ENCODE measurements at places on chromosomes 4 and X.

DNA sequence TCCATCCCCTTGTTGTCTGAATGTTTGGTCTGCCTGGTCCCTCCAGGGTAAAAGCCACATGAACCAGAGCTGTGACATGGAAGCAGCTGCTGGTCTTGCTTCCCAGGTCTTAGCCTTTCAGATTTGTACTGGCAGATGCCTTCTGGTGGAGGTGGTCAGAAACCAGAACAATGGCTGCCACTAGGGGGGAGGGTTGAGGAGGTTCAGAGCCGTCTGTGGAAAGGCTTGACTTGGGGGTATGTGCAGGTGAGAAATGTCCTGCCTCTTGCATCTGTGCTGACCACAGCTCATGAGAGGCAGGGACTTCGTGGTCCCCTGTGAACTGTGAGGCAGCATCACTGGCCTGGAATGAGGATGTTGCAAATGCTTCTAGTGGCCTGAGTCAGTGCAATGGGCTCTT lies 144.2 kb upstream of the WDR1 start:
- DNase-seq, result no peak

GRCh38 chr4:95426455-95426854 lies 122.3 kb downstream of the UNC5C start:
- no peak for DNase-seq

- no peak for DNase-seq
These were observed 38.6 kb upstream of the MSMO1 start for GRCh38 chr4:165288639-165289422.

DNA sequence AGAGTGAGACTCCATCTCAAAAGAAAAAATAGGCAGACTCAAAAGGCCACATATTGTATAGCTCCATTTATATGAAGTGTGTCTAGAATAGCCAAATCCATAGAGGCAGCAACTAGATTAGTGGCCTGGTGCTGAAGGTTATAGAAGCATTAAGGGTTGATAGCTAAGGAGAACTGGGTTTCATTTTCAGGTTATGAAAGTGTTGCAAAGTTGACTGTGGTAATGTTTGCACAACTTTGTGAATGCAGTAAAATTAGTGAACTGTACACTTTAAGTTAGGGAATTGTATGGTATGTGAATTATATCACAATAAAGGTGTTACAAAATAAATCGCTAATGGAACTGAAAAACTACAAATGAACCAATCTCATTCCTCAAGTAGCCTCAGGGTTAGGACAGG lies 28.3 kb downstream of the TXLNG start:
- DNase-seq, result no peak

DNA sequence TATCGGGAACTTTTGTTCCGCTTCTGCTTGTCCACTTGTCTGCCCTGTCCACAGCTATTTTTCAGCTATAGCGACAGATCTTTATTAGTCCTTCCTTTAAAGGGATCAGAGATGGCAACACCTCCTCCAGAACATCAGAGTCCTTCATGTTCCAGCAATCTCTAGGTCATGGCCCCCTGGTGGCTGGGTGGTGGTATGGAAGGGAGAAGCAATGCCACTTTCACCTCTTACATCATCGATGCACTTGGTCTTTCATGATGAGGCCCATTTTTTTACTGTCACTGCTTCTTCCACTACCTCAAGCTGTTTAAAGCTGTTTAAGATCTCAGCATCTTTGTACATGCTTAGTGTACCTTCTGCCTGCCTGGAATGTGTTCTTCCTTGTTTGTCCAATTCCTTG lies 106.7 kb downstream of the ARHGAP6 start:
- DNase-seq, result peak; percentile 20

DNA sequence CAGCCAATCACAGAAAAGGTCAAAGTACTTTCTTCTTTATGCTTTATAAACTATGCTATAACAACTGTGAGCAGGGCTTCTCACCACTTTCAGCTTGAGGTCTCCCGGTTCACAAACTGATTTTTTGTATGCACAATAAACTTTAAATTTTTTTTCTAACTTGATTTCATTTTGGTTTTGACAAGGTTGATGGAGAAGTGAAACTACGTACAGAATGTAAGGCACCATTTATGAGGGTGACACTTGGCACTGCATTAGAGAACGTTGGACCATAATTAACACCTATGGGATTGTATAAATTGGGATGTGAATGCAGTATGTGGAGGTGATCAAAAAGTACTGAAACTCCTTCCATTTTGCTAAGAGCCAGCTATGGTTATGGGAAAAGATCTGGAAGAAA lies 857.9 kb upstream of the HTR2C start:
- DNase-seq, result no peak

- no peak for DNase-seq
These were observed 44.8 kb downstream of the SPANXN3 start for GRCh38 chrX:143472347-143472938.

GRCh38 chr4:10470505-10470904 lies 13.3 kb upstream of the ZNF518B start:
- no peak for DNase-seq

DNA sequence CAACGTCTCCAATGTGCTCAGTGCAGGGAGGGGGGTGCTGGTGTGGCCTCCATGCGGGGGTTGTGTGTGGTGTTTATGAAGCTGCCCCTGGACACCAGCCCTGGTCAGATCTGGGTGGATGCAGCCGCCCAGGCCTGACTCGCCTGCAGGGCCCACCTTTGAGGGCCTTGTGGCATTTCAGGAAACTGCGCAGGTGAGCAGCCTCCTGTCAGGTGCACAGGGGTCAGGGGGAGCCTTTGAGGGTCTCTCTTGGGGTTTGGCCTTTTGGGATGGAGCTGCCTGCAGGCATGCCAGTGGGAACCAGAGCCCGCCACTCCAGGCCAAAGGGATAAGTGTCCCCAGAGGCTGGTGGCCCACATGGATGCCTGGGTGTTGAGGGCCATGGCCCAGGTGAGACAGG lies 45.4 kb downstream of the ADRA2C start:
- no peak for DNase-seq

- no peak for DNase-seq
These were observed 14.3 kb downstream of the G3BP2 start for GRCh38 chr4:75658876-75659275.

GRCh38 chr4:21811565-21811964 lies 137.0 kb downstream of the KCNIP4 start:
- DNase-seq, result no peak

- no peak for DNase-seq
These were observed 542 bp upstream of the KLF8 start for GRCh38 chrX:56231537-56232090.

GRCh38 chrX:148043271-148043855 lies 62.2 kb downstream of the FMR1NB start:
- no peak for DNase-seq

GRCh38 chr4:94127707-94128328 lies 79.8 kb upstream of the SMARCAD1 start:
- no peak for DNase-seq

- DNase-seq, result no peak
These were observed 125.3 kb downstream of the SOWAHB start for GRCh38 chr4:76772498-76773106.
